NCI-H774 (cell line): ENCODE measurements at places on chromosomes 2 and 18.

GRCh38 chr2:3738454-3738853, 35.1 kb downstream of the DCDC2C start:
- peak; percentile 58 for DNase-seq

DNA sequence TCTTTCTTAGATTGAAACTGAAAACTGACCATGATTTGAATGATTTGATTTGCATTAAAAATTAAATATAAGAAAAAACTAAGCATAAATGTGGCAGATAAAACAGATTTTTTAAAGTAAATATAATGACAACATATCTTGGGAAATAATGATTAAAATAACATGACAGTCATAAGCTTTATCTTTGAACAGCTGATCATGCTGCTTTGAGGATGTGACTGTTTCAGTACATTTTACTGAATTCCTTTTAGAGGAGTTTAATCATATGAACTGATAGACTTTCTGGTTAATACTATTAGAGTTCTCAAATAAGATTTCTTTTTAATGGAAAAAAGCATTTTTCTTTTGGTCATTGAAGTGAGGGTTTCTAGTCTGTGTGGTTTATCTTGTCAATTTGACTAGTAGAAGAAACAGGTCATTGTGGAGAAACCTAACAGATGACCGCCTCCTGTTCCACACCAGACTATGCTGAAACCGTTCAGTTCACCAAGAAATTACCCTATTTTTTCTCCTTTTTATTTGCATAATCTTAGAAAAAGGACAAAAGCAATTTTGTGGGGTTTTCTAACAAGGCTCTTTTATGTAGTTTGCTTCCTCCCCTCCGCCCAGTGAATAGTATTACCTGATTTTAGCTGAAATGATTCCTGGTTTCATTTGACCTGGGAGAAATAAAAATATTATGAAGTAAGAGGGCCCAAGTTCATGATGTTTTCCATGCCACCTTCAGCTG, 262.1 kb downstream of the PTGR3 start:
- no peak for DNase-seq

DNA sequence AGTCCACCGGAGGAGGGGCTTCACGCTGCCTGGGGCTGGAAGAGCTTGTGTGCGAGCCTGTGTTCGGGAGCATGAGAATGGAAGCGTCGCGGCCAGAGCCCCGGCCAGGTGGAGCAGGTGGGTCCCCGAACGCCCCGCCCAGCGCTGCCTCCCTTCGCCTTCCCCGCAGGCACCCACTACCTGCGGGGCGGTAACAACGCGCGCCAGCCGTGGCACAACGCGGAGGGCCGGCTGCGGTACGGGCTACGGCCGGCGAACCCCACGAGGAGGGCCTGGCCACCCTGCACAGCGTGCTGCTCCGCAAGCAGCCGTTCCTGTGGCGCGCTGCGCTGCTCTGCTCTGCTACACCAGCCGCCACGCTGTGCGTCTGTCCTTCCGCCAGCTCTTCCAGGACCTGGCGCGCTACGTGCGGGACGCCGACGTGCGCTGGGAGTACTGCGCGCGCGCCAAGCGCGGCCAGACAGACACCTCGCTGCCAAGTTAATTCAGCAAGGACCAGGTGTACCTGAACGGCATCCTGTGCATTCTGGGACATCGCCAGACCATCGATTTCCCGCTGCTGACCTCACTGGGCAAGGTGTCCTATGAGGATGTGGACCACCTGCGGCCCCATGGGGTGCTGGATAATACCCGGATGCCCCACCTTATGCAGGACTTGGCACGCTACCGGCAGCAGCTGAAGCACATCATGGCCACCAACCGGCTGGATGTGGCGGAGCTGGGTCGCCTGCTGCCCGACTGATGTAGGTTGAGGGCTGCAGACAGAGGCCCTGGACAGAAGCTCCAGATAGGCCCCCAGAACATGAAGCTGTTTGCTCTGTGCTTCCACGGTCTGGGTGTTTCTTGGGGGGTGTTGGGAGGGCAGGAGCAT, 200.6 kb downstream of the NAPG start:
- peak; percentile 28 for DNase-seq

DNA sequence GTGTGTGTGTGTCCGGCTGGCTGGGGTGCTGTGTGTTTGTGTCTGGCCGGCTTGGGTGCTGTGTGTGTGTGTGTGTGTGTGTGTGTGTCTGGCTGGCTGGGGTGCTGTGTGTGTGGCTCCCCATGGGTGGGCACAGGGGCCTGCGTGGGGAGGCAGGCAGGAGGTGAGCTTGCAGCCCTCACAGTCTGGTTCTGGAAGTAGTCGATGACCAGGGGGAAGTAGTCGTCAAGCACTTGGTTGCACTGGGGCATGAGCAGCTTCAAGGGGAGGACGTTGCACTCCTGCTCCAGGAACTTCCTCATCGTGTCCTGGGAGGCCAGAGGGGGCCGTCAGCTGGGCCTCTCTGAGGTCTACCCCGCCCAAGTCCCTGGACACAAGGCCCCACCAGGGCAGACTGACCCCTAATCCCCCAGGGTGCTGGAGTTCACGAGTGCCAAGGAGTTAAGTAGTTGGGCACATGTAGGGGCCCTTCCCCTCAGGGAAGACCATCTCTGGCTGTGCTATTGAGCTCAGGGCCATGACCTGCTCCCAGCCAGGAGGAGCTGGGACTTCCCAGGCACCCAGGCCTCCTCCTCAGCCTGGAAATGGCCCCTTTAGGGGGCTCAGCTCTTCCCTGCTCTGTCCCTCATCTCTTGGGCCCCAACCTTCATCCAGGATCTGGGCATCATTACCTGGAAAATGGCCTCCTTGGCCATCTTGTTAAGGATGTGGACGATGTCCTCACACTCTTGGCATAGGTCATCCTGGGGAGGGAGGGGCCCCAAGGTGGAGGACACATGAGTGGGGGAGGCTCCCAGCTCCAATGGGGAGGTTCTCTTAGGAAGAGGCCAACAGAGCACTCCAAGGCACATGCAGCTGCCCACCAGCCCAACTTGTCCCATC, 1.3 kb downstream of the SFTPB start:
- DNase-seq, result no peak

DNA sequence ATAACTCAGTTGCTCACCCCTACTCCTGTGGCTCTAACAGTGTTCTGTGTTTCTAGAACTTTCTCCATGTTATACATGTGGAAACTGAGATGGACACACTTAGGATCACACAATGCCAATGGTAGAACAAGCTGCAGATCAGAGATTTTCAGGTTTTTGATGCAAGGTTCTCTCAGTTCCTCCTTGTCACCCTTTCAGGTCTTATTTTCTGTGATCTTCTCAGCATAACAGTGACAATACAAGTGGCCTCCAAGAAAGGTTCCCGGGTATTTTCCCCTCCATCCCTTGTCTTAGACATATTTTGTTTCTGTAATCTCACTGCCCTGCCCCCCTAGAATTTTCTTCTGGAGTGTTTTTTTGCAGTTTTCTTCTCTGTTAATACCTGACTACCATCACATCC, 6.2 kb upstream of the MGAT5 start:
- DNase-seq, result no peak

GRCh38 chr2:136189221-136189782, 71.4 kb upstream of the CXCR4 start:
- DNase-seq, result no peak

DNA sequence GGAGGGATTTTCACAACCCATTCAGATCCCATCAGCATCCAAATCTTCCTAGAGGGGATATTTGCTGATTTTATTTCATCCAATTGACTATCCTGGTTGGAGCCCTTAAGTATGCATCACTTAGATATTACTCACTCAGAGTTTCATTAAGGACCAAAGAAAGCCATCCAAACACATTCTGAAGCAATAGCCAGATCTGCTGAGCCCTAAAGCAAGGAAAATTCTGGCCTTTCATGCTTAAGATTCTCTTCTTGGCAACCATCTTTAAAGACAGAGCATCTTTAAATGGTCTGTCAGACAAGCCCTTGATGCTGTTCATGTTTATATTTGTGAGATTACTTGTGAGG, 40.9 kb upstream of the C1D start:
- no peak for DNase-seq

- DNase-seq, result no peak
These were observed 57.8 kb downstream of the PKDCC start for GRCh38 chr2:42105330-42106256.

- DNase-seq, result no peak
These were observed 8.1 kb upstream of the IL1A start for GRCh38 chr2:112792419-112792818.

- peak; percentile 34 for DNase-seq
These were observed 62.5 kb downstream of the RELCH start for GRCh38 chr18:62249478-62250097.

DNA sequence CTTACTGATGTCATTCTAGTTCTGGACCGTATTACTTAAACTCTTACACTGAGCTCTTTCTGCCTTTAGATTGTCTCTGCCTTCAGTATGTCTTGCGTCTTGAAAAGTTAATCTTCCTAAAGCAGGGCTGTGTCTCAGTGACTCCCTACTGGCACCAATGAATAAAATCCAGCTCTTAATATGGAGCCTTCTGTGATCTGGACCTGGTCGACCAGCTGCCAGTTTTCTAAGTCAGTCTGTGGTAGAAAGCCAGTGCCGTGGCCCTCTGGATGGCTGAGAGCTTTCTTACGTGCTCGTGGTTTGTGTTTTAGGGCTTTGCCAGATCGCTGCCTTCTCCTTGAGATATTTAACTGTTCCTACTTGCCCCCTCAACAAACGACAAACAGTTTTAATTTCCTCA, 26.8 kb downstream of the ZNF407 start:
- DNase-seq, result no peak

DNA sequence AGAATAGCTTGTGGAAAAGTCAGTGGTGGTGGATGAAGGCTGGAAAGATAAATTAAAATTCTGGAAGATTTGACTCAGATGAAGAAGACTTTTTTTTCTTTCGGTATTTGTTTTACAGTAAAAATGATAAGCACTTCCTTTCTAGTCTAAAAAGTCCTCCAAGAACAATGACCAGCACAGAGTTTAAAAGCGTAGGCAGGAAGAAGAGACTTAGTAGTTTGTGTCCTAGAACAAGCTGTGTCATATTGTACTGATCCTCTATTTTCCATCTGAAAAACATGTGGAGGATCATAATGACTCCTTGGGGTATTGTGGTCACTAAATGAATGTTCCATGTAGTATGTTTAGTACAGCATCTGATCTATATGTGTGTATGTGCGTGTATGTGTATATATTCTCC, 132.4 kb upstream of the FSHR start:
- no peak for DNase-seq

- DNase-seq, result no peak
These were observed 8.0 kb downstream of the ATP8B1 start for GRCh38 chr18:57794951-57795728.

- DNase-seq, result no peak
These were observed 88.7 kb downstream of the ADAM23 start for GRCh38 chr2:206531996-206532543.

GRCh38 chr2:46300406-46300832, 3.2 kb downstream of the EPAS1 start:
- no peak for DNase-seq
